ENCODE measurements at places on chromosomes 5 and 9. TPM values are rescaled to one million over a fixed set of nuclear protein-coding genes. Genes with fewer than 3 reads are reported as not detected.

The ZNF782 gene
- 5.7 TPM for total RNA-seq

The PRDM9 gene
- not detected for total RNA-seq

The OR1J1 gene
- not detected for total RNA-seq

The IFNB1 gene
- not detected for total RNA-seq

The SLC22A4 gene
- 0.30 TPM for total RNA-seq

The SH3TC2 gene
- total RNA-seq, result not detected

The ANGPTL2 gene
- total RNA-seq, result not detected

The LRRC70 gene
- 1.3 TPM for total RNA-seq

The DNAH5 gene
- not detected for total RNA-seq

The C5orf46 gene
- not detected for total RNA-seq
